Posterior vena cava (tissue), 2 donors: ENCODE measurements at places on chromosomes 5 and 9. TPM values are rescaled to one million over a fixed set of nuclear protein-coding genes. Genes with fewer than 3 reads are reported as not detected.

The CD14 gene
- 64.6 TPM for total RNA-seq

GRCh38 chr5:124352312-124352711 lies 394.1 kb downstream of the ZNF608 start:
- DNase-seq: no peak

DNA sequence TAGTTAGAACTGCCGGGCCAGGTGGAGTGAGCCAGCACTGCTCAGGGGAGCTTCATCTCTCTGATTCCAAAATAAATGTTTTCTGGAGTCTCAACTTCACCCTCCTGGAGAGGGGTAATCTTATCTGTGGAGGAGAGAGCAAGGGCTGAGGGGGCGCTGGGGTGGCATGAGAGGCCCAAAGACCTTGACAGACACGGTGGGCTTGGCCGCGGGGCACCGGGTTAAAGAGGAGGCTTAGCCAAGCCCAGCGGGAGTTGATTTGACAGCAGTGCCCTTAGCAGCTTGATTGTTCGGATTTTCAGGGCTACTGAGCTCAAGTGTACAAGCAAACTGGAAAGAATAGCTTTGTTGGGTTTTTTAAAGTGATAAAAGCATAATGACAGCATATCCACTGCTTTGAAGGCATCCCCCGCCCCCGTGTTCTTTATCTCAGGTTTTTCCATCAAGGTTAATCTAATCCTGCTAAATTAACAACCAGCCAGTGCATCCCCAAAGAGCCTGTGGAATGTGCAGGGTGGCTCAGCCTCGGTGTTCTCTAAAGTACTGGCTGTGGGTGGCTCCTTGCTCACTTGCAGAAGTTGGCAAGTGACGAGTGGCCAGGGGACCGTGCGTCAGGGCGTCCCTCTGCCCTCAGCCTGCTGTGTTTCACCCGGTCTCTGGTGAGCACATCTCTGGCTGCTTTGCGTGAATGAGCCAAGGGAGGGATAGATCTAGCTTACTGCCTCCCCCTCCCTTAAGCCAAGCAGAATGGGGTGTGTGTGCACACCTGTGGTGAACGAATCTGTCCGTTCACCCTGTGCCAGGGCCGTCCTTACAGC lies 5.5 kb downstream of the QRFP start:
- DNase-seq: no peak

DNA sequence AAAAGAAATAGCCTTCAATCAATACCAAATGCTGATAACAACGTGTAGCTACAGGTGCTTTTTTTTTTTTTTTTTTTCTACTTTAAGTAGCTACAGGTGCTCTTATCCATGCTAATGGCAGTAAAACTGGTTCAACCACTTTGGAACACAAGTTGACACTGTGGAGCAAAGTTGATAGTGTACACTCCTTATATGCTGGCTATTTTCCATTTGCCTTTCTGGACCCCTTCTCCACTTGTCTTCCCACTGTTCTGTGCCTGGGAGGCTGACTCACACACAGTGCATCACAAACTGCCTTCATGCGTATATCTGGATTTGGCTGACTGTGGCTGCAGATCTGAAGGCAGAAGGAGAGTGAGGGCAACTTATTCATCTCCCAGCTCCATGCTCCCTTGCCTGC lies 247.9 kb downstream of the MSX2 start:
- DNase-seq: no peak

GRCh38 chr5:160802592-160802991 lies 49.4 kb downstream of the ATP10B start:
- DNase-seq: no peak

DNA sequence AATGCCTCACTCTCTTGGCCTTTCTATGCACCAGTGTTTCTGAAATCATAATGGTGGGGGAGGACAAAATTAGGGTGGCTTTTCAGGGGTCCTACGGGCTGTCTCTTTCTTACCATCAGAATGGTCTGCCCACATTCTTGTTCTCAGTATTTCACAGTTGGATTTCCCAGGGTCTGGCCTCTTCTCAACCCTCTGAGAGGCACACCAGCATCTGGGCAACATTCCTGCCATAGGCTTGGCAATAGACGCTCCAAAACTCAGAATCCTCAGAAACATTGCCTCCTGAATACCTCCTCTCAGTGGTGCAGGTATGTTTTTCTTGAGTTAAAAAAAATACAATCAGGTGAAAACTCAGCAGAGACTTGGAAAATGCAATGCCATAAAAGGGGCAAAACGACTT lies 358.3 kb downstream of the NTRK2 start:
- DNase-seq: no peak

DNA sequence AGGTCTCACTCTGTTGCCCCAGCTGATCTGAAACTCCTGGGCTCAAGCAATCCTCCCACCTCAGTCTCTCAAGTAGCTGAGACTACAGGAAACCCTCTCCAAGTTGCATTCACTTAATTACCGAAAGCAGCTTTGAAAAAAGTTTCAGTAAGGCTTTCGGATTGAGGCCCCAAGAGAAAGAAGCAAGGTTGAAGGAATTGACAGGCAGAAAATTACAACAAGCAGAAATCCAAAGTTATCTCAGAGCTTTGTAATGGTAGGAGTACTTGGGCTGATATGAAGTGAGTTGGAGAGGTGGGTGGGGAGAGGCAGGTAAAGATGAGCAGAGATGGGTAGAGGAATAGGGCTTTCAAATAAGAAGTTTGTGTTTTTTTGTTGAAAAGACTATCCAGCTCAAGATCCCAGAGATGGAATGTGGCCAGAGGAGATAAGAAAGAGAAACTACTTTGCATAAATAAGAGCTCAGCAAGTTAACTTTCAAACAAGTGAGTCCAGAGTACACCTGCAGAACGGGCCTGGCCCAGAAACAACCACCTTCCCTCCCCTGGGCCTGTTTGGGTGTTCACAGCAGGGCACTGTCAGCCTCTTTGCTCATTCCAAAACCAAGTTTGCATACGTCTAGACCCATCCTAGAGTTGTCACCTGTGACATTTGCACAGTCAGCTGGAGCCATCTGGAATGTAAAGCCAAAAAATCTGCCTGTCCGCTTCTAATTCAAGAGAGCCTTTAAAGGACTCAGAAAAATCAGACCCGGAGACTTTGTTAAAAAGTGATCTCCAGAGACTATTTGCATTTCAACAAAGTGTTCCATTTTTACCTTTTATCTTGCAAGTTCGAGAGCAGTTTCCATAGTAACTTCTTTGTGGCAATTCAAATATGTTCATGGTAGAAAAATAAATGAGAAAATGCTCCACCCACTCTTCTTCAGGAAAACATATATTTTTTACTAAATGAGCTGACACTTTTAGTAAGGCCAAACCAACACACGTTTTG lies 2.2 kb upstream of the CLINT1 start:
- no peak for DNase-seq

DNA sequence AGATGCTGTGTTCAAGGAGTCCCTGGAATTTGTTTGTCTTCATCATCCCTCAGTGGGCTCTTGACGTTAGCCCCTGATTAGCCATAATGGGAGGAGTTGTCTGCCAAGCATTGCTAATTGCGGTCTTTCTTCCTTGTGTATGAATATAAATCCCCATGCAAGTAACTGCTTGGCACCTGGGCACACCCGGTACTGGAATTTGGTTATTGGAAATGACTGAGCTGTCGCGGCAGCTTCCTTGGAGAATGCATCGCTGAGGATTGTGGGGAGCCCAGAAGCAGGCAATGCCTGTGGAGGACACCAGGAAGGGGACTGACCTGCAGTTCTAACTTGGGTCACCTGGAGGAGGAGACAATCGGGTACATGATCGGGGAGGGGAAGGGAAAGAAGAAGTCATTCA lies 53.3 kb upstream of the CTSL start:
- no peak for DNase-seq

The NR6A1 gene
- total RNA-seq: 0.76 TPM

DNA sequence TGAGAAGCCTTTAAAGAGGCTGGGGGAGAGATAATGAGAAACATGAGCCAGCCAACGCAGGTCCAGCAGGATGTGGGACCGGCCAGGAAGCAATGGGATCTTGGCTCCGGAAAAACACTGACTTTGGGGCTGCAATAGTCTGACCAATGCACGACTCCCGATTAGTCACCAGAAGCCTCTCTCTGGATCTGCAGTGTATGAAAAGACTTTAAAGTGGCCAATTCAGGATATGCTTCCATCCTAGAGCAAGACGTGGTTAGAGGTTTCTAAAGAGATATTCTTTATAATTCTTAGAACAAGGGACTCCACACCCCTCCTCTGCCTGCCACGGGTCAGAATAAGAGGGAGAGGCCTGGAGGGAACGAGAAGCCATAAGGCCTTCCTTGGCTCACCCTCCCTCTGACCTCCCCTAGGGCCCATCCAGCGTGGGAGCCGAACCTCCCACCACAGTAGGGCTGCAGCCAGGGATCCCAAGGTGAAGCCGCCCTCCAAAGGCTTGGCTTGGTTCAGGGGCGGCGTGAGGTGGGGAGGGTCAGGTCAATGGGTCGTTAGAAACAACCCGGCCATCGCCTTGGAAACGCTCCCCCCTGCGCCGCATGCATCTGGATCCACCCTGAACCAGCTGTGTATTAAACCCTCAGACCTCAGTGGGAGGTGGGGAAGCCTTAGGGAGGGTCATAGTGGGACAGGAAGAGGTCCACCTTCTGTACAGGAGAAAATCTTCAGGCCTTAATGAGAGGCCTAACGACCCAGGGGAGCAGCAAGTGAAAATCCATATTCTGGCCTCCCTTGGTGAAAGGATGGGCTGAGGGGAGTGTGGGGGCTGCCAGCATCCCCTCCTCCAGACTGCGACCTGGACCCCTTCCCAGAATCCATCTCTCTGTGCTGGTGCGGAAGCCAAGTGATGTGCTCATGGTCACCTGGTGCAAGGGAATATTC lies 11.1 kb downstream of the FGF1 start:
- peak; percentile 30 for DNase-seq

DNA sequence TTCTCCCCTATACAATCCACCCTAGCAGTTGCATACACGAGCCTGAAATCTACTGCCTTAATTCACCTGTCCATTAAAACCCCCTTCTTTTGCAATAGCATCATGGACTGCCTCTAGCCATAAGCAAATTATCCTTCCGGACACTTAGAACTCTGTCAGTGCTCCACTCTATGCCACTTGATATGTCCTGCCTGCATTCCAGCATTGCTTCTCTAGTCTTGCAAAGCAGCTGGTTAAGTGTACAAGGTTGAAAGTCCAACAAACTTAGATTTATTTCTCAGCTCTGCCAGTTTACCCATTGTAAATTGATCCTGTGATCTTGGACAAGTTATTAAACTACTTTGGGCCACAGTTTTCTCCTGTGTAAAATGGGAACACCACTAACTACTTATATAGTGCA lies 197.9 kb downstream of the EPB41L4A start:
- DNase-seq: no peak

GRCh38 chr5:109921735-109922380 lies 232.1 kb downstream of the MAN2A1 start:
- DNase-seq: no peak

GRCh38 chr9:105994970-105995369 lies 300.6 kb downstream of the TMEM38B start:
- DNase-seq: no peak

DNA sequence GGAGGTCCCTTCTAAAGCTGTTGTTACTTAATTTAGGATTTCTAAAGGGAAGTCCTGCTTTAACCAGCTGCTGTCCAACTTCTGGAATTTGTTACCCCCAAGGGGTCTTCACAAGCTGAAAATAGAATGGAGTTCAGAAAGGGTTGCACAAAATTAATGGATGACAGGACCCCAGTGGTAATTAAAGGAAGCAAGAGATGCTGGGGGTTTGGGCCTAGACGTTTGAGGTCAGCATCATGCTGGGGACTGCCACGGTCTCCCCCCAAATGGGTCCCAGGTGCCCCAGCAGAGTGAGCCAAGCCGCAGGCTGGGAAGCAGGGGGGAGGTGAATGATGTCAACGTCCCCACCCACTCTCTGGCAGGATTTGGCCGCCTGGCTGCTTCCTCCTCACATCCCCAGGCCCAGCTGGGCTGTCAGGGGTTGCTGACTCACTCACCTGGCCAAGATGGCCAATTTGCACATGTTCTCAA lies 97.5 kb upstream of the ARAP3 start:
- no peak for DNase-seq

- DNase-seq: no peak
Measured at GRCh38 chr9:7976856-7977255, 177.3 kb upstream of the DMAC1 start.

DNA sequence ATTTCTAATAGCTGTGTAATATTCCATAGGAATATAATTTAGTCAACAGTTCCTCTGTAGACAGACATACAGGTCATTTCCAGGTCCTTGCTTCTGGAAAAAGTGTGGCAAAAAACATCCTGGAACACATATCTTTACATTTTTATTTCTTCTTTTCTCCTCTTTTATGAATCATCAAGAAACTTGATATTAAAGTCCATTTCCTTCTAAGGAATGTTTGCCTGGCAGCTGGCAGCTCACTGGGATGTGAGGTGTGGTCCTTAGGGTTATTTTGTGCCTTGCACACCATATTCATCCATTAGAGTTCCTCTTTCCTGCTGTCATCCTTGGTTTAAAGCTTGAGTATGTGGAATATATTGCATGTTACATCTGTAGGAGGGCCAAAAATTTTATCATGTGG lies 122.0 kb downstream of the GALNT10 start:
- DNase-seq: no peak

DNA sequence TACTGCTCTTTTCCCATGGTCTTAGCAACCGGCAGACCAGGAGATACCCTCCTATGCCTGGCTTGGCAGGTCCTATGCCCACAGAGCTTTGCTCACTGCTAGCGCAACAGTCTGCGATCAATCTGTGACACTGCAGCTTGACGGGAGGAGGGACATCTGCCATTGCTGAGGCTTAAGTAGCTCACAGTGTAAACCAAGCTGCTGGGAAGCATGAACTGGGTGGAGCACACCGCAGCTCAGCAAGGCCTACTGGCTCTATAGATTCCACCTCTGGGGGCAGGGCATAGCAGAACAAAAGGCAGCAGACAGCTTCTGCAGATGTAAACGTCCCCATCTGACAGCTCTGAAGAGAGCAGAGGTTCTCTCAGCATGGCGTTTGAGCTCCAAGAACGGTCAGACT lies 40.4 kb downstream of the MCTP1 start:
- no peak for DNase-seq

DNA sequence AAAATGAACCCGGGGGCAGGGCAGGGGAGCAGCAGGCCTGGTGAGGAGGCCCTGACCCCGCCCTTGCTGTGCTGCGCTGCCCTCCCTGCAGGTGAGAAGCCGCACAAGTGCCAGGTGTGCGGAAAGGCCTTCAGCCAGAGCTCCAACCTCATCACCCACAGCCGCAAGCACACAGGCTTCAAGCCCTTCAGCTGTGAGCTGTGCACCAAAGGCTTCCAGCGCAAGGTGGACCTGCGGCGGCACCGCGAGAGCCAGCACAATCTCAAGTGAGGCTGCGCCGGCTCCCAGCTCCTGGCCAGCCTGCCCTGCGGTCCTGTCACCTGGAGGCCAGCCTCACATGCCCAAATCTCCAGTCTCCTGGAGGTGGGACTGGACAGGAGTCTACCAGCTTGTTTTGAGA lies 12.3 kb downstream of the GFI1B start:
- DNase-seq: no peak
